ENCODE measurements at places on chromosomes 1 and 21. TPM values are rescaled to one million over a fixed set of nuclear protein-coding genes. Genes with fewer than 3 reads are reported as not detected.

DNA sequence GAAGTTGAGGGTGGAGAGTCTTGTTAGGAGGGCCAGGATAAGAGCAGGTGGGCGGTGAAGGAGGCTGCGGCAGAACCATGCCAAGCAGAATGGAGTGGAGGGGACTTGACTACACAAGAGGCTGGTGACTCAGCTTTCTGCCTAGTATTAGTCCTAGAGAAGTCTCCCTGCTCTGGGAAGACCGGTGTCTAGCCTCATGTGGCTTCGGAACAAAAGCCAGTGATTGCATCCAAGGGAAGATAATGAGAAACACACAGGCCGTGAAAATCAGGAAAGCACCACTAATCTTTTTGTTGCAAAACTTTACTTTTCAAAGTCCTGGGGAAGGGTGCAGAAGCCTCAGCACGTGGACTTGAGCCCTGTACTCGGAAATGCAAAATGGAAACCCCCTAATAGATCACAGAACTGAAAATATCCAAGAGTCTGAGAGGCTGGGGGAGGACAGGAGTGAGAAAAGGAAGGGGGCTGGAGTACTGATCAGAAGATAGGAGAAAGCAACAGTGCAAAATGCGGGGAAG is 31.4 kb downstream of the DDR2 start:
- DNase-seq: no peak
- no peaks in the 10 kb centered on the region for H3K4me1 ChIP-seq
- no peak overlapping the region for H3K4me3 ChIP-seq
- no peak overlapping the region for H3K27ac ChIP-seq

DNA sequence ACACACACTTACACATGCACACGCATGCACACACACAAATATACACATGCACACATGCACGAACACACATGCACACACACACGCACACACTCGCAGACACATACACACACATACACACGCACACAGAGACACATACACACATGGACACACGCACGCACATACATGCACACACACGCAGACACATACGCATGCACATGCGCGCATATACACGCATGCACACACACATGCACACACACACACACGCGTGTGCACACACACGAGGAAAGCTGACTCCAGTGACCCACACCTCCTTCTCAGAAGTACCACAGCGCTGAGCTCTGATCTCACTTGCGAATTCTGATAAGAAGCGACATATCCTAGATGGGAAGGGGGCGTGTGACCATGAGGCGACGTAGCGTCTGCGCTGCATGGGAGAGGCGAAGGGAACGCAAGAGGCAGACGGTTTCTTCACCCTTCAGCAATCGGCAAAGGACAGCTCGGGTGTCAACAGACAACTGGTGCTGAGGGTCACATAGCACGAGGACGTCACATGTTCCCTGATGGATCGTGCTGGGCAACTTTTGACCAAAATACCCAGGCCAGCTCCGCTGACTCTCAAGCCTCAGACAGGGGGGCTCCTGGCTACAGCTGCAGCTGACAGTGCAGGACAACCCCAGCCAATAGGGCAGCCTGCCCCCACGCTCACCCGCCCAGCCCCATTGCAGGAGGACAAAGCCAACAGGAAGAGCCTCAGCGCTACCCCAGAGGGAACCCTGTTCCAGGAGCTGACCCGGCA is 16.0 kb upstream of the PDE9A start:
- no peaks in the 10 kb centered on the region for H3K27me3 ChIP-seq
- no peaks in the 10 kb centered on the region for H3K4me1 ChIP-seq
- H3K36me3 ChIP-seq: no peaks in the 10 kb centered on the region
- no peak overlapping the region for H3K4me3 ChIP-seq

DNA sequence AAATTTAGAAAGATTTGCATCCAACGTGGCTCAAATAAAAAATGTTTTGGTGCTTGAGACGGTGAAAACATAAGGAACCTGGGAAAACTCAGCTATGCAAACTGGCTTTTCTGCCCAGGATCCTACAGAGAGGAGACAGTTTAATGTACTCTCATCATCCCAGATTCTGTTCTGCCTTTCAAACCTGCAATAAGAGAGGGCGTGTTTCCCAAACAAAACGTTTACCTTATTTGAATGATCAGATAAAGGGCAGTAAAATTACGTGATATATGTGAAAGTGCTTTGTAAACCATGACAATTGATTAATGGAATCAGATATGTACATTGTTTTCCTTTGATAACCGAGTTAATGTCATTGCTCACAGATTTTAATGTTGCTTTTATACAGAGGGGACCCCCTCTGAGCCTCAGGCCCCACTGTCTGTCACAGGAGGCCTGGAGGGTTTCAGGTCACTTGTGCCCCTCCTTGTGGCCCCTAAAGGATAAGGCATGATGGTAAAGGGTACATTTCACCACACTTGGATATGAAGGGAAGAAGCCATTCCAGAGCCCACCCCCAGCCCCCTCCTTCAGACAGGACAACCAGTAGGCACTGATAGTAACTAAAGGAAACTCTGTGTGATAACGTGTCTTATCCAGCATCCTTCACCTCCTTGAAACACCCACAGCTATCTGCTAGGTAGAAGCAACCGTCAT is 157.6 kb downstream of the EDEM3 start:
- H3K27me3 ChIP-seq: no peaks in the 10 kb centered on the region
- DNase-seq: no peak

- H3K4me1 ChIP-seq: peaks cover 18% of the 10 kb centered on the region
- no peaks in the 10 kb centered on the region for H3K36me3 ChIP-seq
- no peaks in the 10 kb centered on the region for H3K27me3 ChIP-seq
These were observed 391 bp upstream of the CENPS start for GRCh38 chr1:10429868-10430215.

DNA sequence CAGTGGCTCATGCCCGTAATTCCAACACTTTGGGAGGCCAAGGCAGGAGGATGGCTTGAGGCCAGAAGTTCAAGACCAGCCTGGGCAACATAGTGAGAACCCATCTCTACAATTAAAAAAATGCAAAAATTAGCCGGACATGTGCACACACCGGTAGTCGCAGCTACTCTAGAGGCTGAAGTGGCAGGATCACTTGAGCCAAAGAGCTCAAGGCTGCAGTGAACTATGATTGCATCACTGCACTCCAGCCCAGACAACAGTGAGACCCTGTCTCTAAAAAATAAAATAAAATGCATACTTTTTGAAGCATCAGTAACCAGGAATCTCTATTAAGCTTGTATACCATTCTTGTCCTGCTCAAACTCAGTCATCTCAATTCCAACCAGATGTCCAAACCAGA is 27.2 kb upstream of the EEIG2 start:
- H3K4me3 ChIP-seq: no peak overlapping the region
- no peak overlapping the region for H3K27ac ChIP-seq

- H3K4me1 ChIP-seq: peaks cover 77% of the 10 kb centered on the region
- no peaks in the 10 kb centered on the region for H3K27me3 ChIP-seq
- peak overlapping the region; percentile 73 for H3K27ac ChIP-seq
- H3K4me3 ChIP-seq: peak overlapping the region; percentile 27
- no peaks in the 10 kb centered on the region for H3K36me3 ChIP-seq
These were observed 4.4 kb upstream of the EFHD2 start for GRCh38 chr1:15405106-15405850.

- no peak overlapping the region for H3K4me3 ChIP-seq
- H3K27me3 ChIP-seq: no peaks in the 10 kb centered on the region
- no peak for DNase-seq
- no peak overlapping the region for H3K27ac ChIP-seq
These were observed 47.3 kb downstream of the FAM78B start for GRCh38 chr1:166119471-166119965.

DNA sequence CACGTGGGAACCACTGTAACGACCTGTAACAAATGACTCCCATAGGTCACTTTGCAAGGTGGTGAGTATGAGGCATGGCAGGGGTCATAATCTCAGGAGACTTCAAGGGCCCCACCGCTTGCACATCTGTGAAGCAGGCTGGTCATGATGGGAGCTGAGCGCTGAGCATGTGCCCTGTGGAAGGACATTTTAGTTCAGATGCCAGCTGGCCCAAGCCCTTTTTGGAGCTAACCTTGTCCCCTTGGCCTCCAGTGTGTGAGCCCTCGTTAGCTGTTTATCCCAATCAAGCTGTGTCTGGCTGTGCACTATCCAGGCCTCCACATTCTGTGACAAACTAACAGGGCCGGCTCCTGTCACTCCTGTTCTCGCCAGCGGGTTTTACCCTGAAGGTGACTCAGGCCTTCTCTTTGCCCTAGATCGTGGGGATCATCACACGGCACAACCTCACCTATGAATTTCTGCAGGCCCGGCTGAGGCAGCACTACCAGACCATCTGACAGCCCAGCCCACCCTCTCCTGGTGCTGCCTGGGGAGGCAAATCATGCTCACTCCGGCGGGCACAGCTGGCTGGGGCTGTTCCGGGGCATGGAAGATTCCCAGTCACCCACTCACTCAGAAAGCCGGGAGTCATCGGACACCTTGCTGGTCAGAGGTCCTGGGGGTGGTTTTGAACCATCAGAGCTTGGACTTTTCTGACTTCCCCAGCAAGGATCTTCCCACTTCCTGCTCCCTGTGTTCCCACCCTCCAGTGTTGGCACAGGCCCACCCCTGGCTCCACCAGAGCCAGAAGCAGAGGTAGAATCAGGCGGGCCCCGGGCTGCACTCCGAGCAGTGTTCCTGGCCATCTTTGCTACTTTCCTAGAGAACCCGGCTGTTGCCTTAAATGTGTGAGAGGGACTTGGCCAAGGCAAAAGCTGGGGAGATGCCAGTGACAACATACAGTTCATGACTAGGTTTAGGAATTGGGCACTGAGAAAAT is 7.6 kb downstream of the NPPA start:
- H3K36me3 ChIP-seq: peaks cover 58% of the 10 kb centered on the region
- no peak overlapping the region for H3K27ac ChIP-seq
- DNase-seq: no peak
- H3K27me3 ChIP-seq: no peaks in the 10 kb centered on the region
- peaks cover 7% of the 10 kb centered on the region for H3K4me1 ChIP-seq

GRCh38 chr1:108149796-108150467 is 50.2 kb downstream of the SLC25A24 start:
- no peaks in the 10 kb centered on the region for H3K27me3 ChIP-seq
- peaks cover 12% of the 10 kb centered on the region for H3K36me3 ChIP-seq
- H3K4me3 ChIP-seq: no peak overlapping the region
- no peak for DNase-seq
- no peaks in the 10 kb centered on the region for H3K4me1 ChIP-seq
- no peak overlapping the region for H3K27ac ChIP-seq

- DNase-seq: no peak
- H3K27me3 ChIP-seq: no peaks in the 10 kb centered on the region
- no peak overlapping the region for H3K27ac ChIP-seq
- H3K4me1 ChIP-seq: no peaks in the 10 kb centered on the region
- H3K4me3 ChIP-seq: no peak overlapping the region
- no peaks in the 10 kb centered on the region for H3K36me3 ChIP-seq
These were observed 69.6 kb downstream of the DUSP10 start for GRCh38 chr1:221672239-221672645.

CEP170 gene
- 13.5 TPM for total RNA-seq

PLPPR4 gene
- total RNA-seq: not detected

S1PR1 gene
- 33.5 TPM for total RNA-seq

BATF3 gene
- total RNA-seq: 3.6 TPM

C1orf115 gene
- total RNA-seq: 1.3 TPM

CFH gene
- total RNA-seq: 2.7 TPM

CAP1 gene
- 537 TPM for total RNA-seq

ETV3L gene
- total RNA-seq: not detected

CAPN8 gene
- total RNA-seq: 0.18 TPM

Measured in natural killer cell (primary cell).